HT1080 (cell line): ENCODE measurements at places on chromosomes 6 and 20.

GRCh38 chr6:42251911-42252637, 34.4 kb upstream of the MRPS10 start:
- DNase-seq: no peak

GRCh38 chr20:7015257-7015656, 247.8 kb downstream of the BMP2 start:
- DNase-seq: no peak

- no peak for DNase-seq
These were observed 57.8 kb downstream of the PPP1R3G start for GRCh38 chr6:5142915-5143314.

GRCh38 chr6:37689381-37689780, 8.3 kb downstream of the MDGA1 start:
- no peak for DNase-seq
